Mammary epithelial cell (primary cell): ENCODE measurements at places on chromosomes 1 and 21.

DNA sequence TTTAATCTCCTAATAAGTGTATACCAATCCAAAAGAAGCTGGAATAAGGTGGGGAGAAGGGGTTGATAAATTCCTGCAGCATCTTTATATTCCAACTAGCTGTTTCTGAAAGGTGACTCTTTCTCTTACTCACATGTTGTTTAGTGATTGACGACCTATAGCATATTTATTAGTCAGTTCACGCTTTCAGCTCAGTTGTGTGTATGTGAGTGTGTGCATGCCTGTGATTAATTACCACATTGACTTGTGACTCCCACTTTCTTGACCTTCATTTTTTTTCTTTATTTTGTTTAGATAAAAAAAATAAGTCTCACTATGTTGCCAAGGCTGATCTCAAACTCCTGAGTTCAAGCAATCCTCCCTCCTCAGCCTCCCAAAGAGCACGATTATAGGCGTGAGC lies 44.4 kb downstream of the ATP2B4 start:
- no peak for DNase-seq

GRCh38 chr1:216314379-216315095 lies 108.7 kb downstream of the USH2A start:
- peak; percentile 51 for DNase-seq

DNA sequence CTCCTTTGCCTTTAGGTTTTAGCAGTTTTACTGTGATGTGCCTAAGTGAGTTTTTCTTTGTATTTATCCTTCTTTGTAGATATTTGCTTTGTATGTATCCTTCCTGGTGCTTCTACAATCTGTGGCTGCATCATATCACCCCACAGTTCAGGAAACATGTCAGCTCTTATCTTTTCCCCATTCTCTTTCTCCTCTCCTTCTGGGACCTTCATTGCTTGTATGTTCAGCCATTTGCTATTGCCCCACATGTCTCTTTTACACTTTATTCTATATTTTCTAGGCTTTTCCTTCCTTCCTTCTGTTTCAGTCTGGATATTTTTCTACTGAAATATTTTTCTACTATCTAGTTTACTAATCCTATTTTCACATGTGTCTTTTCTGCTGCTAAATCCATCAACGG lies 14.9 kb downstream of the KNCN start:
- no peak for DNase-seq

- DNase-seq: peak; percentile 38
Measured at GRCh38 chr1:74502432-74502831, 10.0 kb downstream of the LRRC53 start.

- no peak for DNase-seq
Measured at GRCh38 chr1:87389546-87389945, 60.9 kb downstream of the LMO4 start.

DNA sequence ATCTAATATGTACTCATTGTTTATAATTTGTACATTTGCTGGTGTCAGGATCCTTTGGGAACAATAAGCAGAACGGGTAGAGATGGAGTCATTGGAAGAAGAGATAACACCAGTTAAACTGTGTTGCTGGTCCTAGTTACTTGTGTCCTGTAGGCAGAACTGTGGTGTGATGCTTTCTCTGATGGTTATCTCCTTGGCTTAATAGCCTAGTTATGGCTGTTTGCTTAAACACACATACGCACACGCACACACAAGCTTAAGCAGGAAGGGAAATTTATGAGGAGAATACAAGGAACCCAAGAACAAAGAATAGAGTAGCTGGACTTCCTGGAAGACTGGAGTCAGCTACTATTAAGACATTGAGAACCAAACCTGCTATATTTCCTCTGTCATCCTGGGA lies 5.7 kb upstream of the PKN2 start:
- no peak for DNase-seq

DNA sequence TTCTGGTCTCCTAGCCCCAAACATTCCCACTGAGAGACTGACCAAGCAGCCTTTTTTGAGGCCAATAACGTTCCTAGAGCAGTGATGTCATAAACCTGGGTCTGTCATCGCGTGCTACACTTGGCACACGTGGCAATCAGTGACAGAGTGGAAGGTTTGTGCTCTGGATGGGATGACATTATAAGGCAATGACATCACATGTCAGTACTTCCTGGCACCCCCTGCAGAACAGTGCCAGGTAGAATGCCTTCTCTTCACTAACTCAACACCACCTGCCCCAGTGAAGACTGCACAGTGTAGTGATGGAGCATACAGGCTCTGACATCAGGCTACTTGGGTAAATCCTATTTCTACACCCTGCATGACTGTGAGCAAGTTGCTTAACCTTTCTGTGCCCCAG lies 5.4 kb upstream of the ZNF648 start:
- no peak for DNase-seq

GRCh38 chr1:68206848-68207689 lies 25.3 kb downstream of the WLS start:
- DNase-seq: no peak

GRCh38 chr1:20037877-20038276 lies 32.1 kb upstream of the PLA2G5 start:
- DNase-seq: peak; percentile 96

GRCh38 chr21:34687745-34688144 lies 19.0 kb downstream of the CLIC6 start:
- no peak for DNase-seq

GRCh38 chr1:22339237-22339636 lies 112.4 kb upstream of the ZBTB40 start:
- DNase-seq: no peak

DNA sequence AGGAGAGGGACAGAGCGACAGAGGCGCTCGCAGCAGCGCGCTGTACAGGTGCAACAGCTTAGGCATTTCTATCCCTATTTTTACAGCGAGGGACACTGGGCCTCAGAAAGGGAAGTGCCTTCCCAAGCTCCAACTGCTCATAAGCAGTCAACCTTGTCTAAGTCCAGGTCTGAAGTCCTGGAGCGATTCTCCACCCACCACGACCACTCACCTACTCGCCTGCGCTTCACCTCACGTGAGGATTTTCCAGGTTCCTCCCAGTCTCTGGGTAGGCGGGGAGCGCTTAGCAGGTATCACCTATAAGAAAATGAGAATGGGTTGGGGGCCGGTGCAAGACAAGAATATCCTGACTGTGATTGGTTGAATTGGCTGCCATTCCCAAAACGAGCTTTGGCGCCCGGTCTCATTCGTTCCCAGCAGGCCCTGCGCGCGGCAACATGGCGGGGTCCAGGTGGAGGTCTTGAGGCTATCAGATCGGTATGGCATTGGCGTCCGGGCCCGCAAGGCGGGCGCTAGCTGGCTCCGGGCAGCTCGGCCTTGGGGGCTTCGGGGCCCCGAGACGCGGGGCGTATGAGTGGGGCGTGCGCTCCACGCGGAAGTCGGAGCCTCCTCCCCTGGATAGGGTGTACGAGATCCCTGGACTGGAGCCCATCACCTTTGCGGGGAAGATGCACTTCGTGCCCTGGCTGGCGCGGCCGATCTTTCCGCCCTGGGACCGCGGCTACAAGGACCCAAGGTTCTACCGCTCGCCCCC lies at the start of the genes CYB5RL and MRPL37:
TSS of gene CYB5RL (minus strand) at position 266 of the 754 bp plus-strand sequence. CDS start 4,414 bp downstream, outside the sequence.
TSS of gene MRPL37 (plus strand) at position 403 of the 754 bp plus-strand sequence. CDS start at position 480, 77 bp downstream.
- DNase-seq: peak; percentile 96

- peak; percentile 17 for DNase-seq
Measured at GRCh38 chr1:156117414-156118176, 3.1 kb downstream of the LMNA start.

DNA sequence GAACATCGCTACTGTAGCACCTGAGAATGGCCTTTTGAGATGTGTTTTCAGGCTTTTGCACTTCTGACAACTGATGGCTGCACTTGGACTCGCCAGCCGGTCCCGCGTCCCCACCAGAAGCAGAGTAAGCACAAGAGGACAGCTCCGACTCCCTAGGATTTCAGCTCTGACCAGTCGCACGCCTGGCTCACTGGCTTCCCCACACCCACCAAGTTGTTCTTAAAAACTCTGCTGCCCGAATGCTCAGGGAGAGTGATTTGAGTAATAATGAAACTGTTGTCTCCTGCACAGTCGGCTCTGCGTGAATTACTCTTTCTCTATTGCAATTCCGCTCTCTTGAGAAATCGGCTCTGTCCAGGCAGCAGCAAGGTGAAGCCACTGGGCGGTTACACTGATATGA lies 40.2 kb upstream of the NLRP3 start:
- DNase-seq: no peak

DNA sequence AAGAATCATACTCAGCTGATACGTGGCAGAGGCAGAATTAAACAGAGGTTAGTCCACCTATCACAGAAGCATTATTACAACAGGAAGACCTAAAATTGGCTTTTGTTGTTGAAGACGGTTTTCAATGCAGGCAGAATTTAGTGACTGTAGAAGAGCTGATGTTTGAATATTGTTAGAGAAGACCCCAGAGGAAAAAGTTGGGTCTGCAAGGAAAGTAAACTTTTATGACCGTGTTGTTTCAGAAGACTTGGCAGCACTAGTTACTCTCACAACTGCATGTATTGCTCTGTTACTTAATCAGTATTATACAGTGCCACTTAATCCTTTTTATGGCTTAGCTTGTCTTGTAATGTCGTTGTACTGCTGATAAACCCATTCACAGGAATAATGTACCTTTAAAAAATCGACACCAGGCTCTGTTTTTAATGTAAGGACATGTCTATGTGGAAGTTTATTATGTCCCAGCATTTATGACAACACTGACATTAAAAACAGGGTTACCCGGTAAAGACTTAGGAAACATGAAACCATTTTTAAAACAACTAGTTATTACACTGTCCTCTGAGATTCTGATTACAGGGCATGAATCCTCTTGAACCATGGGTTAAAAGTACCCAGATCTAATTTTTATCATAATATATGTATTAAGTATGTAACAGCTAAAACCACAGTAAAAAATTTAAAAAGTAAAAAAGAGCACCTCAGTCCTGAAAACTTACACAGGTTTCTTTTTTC lies 235.4 kb downstream of the TTLL7 start:
- DNase-seq: no peak

- DNase-seq: no peak
Measured at GRCh38 chr1:172616195-172616594, 42.7 kb upstream of the FASLG start.

GRCh38 chr1:190478149-190479049 lies 735 bp upstream of the BRINP3 start:
- peak; percentile 20 for DNase-seq

- no peak for DNase-seq
Measured at GRCh38 chr1:70188522-70188921, 16.9 kb downstream of the LRRC40 start.

GRCh38 chr1:90925928-90926869 lies 95.6 kb downstream of the ZNF644 start:
- peak; percentile 66 for DNase-seq

- DNase-seq: no peak
Measured at GRCh38 chr1:36083219-36083618, 675 bp upstream of the TEKT2 start.

- DNase-seq: no peak
Measured at GRCh38 chr1:178916448-178917174, 45.7 kb upstream of the ANGPTL1 start.

- DNase-seq: peak; percentile 21
Measured at GRCh38 chr1:86779308-86780191, 75.2 kb downstream of the SH3GLB1 start.

- DNase-seq: no peak
Measured at GRCh38 chr1:218324226-218324580, 20.9 kb upstream of the TGFB2 start.

DNA sequence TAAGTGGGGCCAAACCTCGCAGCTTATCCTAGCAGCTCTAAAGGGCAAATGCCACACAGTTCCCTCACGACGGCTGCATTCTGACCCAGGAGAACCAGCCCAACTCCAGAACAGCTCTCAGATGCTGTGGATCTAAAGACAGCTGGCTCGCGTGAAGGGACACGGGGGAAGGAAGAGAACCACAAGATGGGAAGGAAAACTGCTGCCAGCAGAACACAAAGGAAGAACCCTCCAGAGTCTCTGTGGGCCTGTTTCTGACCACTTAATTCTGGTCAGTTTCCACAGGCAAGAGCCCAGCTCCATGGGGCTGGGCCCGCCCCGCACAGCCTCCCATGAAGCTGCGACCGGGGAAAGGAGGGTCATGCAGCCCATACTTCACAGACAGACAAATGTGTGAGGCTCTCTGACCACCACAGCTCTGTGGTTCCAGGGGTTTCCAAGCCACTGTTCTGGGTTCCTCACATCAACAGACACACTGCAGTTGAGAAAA lies 61.1 kb downstream of the SLC45A1 start:
- DNase-seq: no peak

- DNase-seq: no peak
Measured at GRCh38 chr1:983798-984475, 2.0 kb upstream of the PERM1 start.

- no peak for DNase-seq
Measured at GRCh38 chr1:3386205-3387002, 68.1 kb upstream of the ARHGEF16 start.

DNA sequence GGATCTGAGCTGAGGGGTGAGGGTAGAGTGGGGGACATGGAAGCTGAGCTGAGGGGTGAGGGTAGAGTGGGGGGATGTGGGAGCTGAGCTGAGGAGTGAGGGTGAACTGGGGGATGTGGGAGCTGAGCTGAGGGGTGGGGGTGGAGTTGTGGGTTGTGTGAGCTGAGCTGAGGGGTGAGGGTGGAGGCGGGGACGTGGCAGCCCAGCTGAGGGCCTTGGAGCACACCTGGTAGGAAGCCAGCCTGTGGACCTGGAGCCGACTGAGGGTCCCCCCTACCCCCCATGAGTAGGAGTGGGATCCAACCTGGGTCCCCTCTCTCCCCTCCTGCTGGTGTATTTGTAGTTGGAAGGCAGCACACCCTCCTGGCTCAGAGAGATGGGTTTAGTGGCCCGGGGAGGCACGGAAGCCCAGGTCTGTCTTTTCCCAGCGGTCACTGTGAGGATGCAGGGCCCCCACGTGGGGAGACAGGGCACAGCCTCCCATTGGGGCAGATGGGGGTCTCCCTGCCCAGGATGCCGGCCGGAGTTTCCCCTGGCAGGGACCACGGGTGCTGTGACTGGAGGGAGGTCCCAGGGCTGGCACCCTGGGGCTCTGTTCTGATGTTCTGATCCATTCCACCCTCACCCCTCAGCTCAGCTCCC lies 13.2 kb upstream of the NPHP4 start:
- DNase-seq: no peak

DNA sequence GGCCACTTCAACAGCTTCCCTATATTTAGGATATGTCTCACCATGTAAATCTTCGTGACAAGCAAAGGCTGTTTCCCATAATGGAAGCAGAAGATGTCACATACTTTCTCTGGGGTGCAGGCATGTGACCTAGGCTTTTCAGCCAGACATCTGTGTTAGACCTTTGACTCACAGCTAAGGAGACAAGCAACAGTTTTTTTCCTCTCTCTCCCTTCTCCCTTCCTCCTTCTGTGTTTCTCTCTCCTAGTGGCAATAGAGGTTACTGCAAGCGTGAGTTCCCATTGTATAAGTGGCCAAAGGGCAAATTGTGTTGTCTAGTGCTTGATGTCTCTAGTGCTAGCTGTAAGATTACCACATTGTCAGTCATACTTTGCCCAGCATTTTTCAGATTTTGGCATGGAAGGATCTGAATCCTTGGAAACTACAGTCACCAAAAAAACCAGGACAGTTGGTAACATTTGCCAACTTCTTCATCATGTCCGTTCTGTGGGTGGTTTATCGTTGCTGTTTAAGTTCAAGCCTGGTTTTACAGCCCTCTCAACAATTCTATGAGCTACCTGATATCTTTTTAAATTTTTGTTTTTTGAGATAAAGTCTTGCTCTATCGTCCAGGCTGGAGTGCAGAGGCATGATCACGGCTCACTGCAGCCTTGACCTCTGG lies 44.4 kb upstream of the RABGAP1L start:
- DNase-seq: peak; percentile 67
